NCI-H187 (cell line): ENCODE measurements at places on chromosomes 7 and 10.
A peak's percentile ranks its signal among the peaks of the same experiment; 100 is the strongest.

GRCh38 chr7:157568770-157569584, 232.2 kb downstream of the DNAJB6 start:
- peak; percentile 81 for DNase-seq

GRCh38 chr7:81155654-81156373, 237.0 kb upstream of the SEMA3C start:
- DNase-seq, result no peak

DNA sequence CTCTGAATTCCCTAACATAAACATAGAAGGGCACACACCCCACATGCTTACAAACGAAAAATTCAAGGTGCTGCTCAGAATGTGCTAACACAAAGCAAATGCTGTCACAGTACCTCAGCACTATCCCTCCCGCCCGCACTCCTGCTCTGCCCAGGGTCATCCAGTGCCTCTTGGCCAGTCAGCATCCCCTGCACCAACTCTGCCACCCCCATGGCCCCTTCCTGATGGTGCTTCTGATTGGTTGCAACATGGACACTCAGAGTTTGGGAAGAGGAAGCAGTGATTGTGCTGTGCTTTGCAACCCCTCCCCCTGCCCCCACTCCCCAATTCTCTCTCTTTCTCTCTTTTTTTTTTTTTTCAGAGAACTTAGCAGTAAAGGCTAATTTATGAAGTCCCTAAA, 13.8 kb upstream of the LEP start:
- DNase-seq, result no peak

DNA sequence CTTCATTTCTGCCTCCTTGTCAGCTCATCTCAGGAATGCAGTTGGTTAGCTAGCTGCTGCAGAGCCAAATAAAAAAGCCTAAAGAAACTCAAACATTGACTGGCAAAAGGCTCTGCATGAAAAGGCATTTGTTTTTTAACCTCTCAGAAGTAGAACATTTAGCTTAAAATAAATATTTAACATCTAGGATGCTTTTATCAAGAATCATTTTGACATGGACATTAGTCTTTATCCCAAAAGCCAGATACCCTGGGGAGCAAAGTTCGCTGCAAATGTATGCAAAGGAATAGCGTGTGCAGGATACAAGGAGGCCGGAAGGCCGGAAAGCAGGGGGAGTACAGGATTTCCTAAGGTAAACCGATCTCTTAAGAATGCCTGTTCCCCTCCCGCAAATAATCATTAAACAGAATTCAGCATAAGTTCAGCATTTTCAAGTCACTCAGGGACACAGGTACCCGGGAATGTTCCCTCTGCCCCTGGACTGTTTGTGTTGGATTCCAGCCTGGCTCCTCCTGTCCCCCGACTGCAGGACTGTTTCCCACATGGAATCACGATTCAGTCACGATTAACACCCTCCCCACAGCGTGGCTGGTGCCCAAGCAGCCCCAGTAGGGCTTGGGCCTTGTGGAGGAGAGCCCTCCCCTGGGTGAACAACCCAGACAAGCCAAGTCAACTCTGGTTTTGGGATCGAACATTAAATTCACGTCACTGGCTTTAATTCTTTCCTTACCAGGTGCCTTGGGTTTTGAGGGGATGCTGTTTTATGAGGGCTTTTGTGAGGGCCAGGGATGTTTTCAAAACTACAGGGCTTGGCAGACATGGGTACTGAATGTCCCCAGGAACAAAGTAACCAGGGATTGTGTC, 97.8 kb downstream of the HIPK2 start:
- DNase-seq, result no peak

GRCh38 chr10:34922138-34922537, 107.0 kb upstream of the PARD3 start:
- DNase-seq, result no peak

DNA sequence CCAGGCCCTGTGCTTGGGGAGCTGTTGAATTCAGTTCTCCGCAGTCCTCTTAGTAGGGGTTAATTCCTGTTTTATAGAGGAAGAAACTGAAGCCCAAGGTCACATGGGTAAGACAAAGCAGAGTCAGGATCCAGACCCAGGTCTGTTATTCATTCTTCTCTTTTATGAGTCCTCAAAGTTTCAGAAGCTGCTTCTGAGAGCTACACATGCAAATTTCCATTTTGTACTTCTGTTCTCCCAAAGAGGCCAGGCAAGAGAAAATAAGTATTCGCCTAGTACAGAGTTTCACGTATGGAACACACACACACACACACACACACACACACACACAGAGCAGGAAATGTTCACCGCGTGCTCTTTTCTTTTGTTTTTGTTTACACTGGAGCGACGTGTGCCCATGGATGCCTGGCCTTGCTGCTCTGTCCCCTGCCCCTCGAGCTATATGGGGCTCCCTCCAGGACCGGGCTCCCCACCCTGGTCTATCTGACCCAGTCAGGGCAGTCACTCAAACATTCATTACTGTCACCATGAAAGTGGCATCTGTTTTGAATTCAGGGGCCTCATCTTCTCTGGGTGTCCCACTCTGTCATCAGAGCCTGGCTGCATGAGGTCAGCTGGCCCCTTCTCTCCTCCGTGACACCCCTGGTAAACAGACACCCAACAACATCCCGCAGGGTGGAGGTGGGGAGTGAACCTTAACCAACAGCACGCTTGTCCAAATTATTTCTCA, 84.4 kb downstream of the TNS3 start:
- no peak for DNase-seq

- DNase-seq, result no peak
These were observed 17.5 kb upstream of the ENO4 start for GRCh38 chr10:116831790-116832189.

- DNase-seq, result no peak
These were observed 38.1 kb downstream of the SLC35B4 start for GRCh38 chr7:134278502-134279153.

- DNase-seq, result no peak
These were observed 4.8 kb upstream of the MTPAP start for GRCh38 chr10:30353851-30354250.

- DNase-seq, result no peak
These were observed 722.2 kb downstream of the PARD3 start for GRCh38 chr10:34092891-34093290.

GRCh38 chr10:58431903-58432302, 46.7 kb downstream of the TFAM start:
- no peak for DNase-seq

DNA sequence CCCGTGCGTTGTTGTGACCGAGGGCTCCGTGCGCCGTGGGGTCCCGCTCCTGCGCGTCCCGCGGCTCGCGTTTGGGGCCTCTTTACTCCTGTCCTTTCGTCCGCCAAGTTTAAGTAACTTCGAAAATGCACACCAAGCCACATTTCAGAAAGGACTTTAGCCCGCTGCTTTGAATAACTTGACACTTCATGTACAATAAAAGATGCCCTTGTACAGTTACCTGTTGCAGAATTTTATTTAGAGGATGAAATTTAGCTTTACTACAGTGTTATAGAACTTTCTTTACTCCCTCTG, 459 bp downstream of the SUGCT start:
- no peak for DNase-seq

DNA sequence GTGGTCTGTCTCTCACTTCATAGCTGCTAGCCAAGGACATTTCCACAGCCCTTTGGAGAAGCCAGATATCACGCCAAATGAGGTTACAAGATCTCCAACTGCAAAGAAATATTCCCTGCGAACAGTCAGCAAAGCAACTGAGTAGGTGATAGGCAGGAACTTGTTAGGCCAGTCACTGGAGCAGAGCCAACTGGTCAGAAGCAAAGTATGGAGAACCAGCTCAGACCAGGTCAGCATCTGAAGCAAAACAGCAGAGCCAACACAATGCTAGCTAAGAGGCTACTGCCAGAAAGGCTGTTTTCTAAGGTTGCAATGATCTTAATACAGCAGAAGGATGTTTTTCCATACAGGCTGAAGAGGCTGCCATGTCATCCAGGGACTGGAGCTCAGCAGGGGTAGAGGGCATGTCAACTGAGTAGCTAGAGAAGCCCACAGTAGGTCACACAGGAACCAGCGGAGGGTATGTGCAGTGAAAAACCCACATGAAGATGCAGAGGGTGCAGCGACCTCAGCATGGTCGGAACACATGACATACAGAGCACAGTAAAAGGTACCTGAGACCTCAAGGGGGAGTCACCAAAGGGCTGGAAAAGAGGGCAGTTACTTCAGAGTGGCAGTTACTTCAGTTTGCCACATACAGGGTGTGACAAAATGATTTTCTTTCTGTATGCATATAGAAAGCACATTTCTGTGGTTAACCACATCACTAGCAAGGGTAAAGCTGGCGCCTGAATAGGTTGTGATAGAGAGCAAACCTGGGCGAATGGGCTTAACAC, 8.9 kb downstream of the SEC31B start:
- no peak for DNase-seq

- DNase-seq, result no peak
These were observed 521.1 kb upstream of the ANKRD30A start for GRCh38 chr10:36604316-36604715.

- no peak for DNase-seq
These were observed 48.3 kb upstream of the FAM171A1 start for GRCh38 chr10:15419279-15419874.

- no peak for DNase-seq
These were observed 77.6 kb downstream of the VPS41 start for GRCh38 chr7:38831259-38831996.

DNA sequence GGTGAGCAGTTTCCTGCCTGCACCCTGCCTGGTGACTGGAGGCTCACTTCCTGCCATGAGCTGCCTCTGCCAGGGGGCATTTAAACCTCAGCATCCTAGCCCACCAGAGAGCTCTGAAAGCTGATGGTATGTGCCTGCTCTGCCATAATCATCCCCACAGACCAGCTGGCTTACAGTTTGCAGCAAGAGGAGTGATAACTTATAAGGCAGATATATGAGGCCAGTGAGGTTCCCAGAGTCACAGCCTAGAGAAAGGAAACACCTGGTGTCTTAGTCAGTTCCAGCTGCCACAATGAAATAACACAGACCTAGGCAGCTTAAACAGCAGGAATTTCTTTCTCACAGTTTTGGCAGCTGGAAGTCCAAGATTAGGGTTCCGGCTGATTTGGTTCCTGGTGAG, 232.0 kb downstream of the PAXIP1 start:
- DNase-seq, result no peak

DNA sequence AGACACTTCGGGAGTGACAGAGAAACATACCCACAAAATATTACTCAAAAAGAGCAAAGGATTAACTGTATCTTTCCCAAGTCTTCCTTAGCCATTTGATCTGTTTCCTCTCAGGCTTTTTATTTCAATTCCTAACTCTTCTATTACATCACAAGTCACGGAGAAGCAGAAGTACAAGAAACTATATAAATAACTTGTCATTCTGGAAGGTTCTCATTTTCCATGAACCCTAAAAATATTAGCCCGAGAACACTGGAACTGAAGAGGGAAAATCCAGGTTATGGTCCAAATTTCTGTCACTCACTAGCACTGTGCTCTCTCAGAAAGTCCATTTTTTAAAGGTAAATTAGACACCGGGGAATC, 98.0 kb downstream of the GRB10 start:
- DNase-seq, result no peak

- no peak for DNase-seq
These were observed 4.9 kb upstream of the GRID2IP start for GRCh38 chr7:6556196-6556595.

GRCh38 chr10:75375838-75376237, 25.7 kb downstream of the ZNF503 start:
- DNase-seq, result no peak

- DNase-seq, result no peak
These were observed 21.3 kb downstream of the TBC1D12 start for GRCh38 chr10:94423627-94424026.

- no peak for DNase-seq
These were observed 113.9 kb downstream of the CACNB2 start for GRCh38 chr10:18254086-18254485.

DNA sequence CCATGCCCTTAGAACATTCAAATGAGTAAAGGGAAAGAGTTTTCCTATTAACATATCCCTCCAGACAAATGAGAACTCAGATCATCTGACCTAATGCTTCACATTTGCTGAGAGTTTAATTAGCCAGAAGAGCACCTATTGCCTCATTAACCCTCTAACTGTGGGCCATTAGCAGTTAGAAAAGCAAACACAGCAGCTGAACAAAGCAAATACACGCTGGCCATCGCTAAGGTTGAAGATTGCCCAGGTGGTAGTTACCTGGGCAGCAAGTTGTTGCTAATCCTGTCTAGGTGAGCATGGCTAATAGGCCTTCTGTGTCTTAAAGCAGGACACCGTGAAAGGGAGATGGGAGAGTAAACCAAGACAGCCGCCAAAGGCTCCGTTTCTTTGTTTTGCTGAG, 49.9 kb upstream of the UCN3 start:
- no peak for DNase-seq

- no peak for DNase-seq
These were observed 266.6 kb downstream of the POLR1F start for GRCh38 chr7:19442016-19442785.

- peak; percentile 76 for DNase-seq
These were observed 41.4 kb downstream of the SYPL1 start for GRCh38 chr7:106070567-106071254.

DNA sequence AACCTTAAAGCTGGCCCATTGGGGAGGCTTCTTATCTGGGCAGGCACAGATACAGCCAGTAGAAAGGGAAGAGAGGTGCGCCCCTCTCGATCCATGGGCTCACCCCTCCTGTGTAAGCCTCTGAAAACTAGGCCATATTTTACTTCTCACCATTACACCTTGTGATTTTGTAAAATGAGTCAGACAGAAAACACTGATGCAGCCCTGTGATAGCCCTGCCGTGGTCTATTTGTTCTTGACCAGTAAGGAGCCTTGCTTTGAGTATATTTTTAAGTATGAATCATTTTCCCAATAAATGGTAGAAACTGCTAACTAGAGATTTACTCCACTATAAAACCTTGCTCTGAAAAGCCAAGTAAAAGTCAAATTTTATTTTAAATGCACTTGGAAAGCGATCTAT, 329.8 kb upstream of the MBL2 start:
- DNase-seq, result no peak

- DNase-seq, result no peak
These were observed 33.4 kb downstream of the OGDH start for GRCh38 chr7:44639671-44640321.

- no peak for DNase-seq
These were observed 4.3 kb downstream of the EBF3 start for GRCh38 chr10:129959544-129960480.

DNA sequence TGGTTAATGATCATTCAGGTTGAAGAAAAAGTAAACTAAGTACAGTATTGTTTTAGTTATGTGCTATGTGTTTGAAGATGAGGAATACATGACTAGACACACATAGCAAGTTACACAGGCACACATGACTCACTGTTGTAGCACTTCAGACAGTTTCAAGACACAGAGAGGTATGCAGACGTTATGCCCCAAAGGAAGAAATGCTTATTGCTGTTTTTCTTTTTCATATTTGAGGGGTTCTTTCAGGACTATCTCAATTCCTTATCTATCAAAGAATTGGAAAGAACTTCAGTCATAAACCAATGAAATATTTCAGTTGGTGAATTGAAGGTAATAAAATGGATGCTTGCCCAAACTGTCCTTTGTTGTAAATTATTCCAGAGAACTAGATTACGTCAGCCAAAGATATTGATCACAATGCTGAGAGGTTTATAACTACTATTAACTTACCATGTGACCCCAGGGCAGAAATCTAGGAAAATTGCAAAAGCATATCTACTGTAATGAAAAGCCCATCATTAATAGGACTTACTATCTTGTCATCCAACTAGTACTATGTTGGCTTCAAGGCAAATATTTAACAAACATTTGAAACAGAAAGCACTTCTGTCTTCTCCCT, 61.2 kb upstream of the CAPZA2 start:
- no peak for DNase-seq

- no peak for DNase-seq
These were observed 6.0 kb downstream of the LDB1 start for GRCh38 chr10:102113956-102114857.
